Stimulated activated effector memory CD8-positive, alpha-beta T cell treated with anti-CD3 and anti-CD28 coated beads, Interleukin-12 subunit alpha, Interleukin-12 subunit beta, amount 100 ng/mL, for 72 hours (primary cell): ENCODE measurements at places on chromosomes 1 and 21.
A peak's percentile ranks its signal among the peaks of the same experiment; 100 is the strongest.

DNA sequence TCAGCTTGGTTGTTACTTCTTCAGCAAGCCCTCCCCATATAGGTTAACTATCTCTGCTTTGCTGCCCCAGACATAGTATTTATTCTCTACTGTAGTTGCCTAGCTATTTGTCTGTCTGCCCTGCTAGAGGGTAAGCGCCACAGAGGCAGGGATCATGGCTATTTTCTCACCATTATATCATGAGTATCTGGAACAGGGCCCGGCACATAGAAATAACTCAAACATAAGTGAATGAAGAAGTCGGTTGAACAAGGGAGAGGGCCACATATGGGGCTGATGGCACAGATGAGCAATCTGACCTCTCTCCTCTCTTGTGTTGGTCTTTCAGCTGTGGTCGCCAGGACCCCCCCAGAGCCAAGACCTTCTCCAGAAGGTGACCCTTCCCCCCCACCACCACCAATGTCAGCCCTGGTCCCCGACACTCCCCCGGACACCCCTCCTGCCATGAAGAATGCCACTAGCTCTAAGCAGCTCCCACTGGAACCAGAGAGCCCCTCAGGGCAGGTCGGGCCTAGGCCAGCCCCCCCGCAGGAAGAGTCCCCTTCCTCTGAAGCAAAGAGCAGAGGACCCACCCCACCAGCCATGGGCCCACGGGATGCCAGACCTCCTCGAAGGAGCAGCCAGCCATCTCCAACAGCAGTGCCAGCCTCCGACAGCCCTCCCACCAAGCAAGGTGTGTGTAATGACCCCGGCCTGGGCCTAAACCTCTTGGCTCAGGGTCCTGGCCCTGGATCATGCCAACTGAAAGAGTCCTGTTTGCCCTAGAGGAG lies 14.9 kb downstream of the MAP7D1 start:
- DNase-seq: no peak

DNA sequence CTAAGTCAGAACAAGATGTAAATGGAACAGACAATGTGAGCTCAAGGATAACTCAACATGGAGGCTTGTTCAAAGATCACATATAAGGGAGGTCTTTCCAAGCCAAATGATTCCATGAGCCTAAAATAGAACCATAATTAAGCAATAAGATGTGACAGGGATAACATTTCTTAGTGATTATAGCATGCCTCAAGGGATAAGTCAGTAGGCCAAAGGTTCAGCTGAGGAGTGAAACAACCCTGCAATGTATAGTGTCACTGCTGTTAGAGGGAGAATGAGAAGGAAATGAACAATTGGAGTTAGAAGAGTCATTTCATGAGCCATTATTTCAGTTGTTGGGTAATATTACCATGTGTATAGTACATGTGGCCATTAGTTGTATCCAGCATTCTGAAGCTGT lies 25.0 kb downstream of the GORAB start:
- DNase-seq: no peak

GRCh38 chr1:223041481-223041880 lies 101.6 kb downstream of the TLR5 start:
- no peak for DNase-seq

DNA sequence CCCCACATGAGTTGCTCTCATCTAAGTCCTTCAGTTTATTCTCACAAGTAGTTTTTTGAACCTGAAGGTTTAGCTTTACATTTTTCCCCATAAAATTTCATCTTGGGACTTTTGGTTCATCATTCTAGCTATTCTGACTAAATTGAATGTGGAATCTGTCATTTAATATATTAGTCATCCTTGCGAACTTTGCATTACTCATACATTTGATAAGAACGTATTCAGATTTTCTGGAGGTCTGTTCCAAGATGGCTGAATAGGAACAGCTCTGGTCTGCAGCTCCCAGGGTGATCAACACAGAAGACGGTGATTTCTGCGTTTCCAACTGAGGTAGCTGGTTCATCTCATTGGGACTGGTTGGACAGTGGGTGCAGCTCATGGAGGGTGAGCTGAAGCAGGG lies 59.8 kb upstream of the CSF1 start:
- DNase-seq: no peak

- no peak for DNase-seq
These were observed 454.8 kb upstream of the ADAMTS5 start for GRCh38 chr21:27421654-27422053.

DNA sequence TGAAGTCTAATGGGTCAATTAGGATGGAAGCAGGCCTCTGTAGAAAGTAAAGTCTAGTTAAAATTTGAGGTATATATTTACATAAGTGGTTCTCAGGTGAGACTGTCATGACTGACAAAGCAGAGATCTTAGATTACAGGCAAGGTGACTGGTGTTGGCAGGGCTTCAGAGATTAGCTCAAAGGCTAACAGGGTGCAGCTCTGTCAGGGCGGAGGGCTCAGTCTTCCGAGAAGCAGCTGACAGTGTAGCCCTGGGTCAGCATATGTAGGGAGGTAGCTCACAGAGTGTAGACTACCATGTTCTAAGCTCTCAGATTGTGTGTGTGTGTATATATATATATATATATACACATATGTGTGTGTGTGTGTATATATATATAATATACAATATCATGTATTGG lies 54.7 kb downstream of the RBM11 start:
- DNase-seq: no peak

DNA sequence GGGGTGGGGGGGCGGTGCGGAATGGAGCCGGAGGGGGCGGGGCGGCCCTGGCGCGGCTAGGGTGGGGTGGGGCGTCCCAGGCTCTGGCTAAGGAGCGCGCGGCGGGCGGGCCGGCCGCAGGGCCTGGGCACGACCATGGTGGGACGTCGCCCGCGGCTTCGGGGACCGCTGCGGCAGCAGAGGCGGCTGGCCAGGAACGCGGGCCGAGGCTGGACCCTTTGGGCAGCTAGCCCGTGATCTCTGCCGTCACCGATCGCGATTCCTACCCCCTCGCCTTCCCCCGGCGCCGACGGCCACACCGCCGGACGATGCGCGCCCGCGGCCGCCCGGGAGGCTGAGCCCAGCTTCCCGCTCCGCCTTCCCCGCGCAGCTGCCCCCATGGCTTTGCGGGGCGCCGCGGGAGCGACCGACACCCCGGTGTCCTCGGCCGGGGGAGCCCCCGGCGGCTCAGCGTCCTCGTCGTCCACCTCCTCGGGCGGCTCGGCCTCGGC lies at the start of gene MAP3K21:
MAP3K21 (plus strand) TSS at position 74 of the 491 bp plus-strand sequence; CDS start at position 379, 305 bp downstream.
- no peak for DNase-seq

- DNase-seq: no peak
These were observed 28.1 kb downstream of the LDLRAP1 start for GRCh38 chr1:25571522-25571970.

- DNase-seq: no peak
These were observed 3.2 kb upstream of the KLHDC8A start for GRCh38 chr1:205359771-205360565.

DNA sequence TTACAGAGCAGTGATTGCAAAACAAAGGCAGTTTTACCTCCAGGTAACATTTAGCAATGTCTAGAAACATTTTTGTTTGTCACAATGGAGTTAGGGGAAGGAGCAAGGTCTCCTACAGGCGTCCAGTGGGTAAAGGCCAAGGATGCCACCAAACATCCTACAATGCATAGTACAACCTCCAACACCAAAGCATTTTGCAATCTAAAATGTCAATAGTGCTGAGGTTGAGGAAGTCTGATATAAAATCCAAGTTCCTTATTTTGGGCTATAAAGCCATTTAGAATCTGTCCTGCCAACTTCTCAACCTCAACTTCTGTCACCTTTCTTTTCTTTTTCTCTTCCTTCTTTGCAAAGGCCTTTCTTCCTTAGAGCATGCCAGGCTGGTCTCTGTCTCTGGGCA lies 111.2 kb downstream of the FASLG start:
- no peak for DNase-seq

DNA sequence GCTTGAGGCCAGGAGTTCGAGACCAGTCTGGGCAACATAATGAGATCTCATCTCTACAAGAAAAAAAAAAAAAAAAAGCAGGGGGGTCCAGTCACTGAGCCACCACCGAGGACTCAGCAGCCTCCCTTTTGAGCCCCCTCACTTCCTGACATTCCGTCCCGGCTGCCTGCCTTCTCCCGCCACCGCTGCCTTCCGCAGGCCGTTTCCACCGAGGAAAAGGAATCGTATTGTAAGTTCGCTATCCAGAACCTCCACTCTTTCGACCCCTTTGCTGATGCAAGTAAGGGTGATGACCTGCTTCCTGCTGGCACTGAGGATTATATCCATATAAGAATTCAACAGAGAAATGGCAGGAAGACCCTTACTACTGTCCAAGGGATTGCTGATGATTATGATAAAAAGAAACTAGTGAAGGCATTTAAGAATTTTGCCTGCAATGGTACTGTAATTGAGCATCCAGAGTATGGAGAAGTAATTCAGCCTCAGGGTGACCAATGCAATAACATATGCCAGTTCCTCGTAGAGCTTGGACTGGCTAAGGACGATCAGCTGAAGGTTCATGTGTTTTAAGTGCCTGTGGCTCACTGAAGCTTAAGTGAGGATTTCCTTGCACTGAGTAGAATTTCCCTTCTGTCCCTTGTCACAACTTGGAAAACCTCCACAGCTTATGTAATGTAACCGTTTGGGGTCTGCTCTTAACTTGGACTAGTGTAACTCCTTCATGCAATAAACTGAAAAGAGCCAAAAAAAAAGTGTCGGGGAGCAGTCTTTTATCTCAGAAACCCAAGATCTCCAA lies 55.6 kb downstream of the GLUL start:
- no peak for DNase-seq

DNA sequence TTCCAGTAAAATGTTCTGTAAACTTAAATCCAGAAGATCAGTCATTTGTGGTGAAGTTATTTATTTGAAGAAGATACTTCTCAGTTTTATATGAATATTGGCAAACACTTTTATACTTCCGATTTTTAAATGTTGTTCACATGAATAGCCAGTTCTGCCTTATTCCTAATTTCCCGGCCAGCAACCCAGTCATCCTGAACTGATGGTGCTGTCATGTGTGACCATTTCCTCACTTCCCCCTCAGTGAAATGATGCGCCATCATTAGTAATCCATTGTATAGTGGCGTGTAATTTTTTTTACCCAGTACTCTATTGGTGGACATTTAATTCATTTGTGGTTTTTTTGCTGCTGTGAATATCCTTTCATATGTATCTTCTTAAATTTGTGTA lies 16.4 kb downstream of the GPSM2 start:
- no peak for DNase-seq

DNA sequence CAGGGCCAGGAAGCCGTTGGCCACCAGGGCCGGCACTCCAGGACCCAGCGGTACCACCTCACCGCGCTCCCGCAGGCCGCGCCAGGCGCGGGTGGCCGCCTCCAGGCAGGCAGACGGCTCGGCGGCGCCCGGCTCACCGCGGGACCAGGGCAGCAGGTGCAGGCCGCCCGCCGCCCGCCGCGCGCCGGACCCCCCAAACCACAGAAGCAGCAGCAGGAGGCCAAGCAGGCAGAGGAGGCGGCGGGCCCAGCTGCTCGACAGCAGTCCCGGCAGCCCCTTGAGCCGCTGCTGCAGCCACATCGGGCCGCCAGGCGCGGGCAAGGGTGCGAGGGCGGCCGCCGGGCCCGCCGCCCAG lies 312 bp downstream of the KIAA2013 start:
- DNase-seq: peak; percentile 22

GRCh38 chr1:98298319-98298718 lies 363.2 kb upstream of the SNX7 start:
- no peak for DNase-seq

- no peak for DNase-seq
These were observed 441 bp downstream of the YARS1 start for GRCh38 chr1:32816676-32817158.

- DNase-seq: no peak
These were observed 123.4 kb downstream of the RIPK4 start for GRCh38 chr21:41643246-41643966.

DNA sequence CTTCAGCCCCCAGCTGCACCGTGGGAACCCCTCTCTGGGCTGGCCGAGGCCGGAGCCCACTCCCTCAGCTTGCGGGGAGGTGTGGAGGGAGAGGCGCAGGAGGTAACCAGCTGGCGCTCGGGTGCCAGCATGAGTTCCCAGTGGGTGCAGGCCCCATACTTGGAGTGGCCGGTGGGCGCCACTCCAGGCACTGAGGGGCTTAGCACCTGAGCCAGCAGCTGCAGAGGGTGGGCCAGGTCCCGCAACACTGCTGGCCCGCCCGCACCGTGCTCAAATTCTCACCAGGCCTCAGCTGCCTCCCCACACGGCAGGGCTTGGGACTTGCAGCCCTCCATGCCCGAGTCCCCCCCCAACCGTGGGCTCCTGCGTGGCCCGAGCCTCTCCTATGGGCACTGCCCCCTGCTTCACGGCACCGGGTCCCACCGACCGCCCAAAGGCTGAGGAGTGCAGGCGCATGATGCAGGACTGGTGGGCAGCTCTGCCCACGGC lies 47.2 kb downstream of the LRRC53 start:
- no peak for DNase-seq

GRCh38 chr1:178451529-178451928 lies 45.2 kb downstream of the CLEC20A start:
- DNase-seq: no peak

DNA sequence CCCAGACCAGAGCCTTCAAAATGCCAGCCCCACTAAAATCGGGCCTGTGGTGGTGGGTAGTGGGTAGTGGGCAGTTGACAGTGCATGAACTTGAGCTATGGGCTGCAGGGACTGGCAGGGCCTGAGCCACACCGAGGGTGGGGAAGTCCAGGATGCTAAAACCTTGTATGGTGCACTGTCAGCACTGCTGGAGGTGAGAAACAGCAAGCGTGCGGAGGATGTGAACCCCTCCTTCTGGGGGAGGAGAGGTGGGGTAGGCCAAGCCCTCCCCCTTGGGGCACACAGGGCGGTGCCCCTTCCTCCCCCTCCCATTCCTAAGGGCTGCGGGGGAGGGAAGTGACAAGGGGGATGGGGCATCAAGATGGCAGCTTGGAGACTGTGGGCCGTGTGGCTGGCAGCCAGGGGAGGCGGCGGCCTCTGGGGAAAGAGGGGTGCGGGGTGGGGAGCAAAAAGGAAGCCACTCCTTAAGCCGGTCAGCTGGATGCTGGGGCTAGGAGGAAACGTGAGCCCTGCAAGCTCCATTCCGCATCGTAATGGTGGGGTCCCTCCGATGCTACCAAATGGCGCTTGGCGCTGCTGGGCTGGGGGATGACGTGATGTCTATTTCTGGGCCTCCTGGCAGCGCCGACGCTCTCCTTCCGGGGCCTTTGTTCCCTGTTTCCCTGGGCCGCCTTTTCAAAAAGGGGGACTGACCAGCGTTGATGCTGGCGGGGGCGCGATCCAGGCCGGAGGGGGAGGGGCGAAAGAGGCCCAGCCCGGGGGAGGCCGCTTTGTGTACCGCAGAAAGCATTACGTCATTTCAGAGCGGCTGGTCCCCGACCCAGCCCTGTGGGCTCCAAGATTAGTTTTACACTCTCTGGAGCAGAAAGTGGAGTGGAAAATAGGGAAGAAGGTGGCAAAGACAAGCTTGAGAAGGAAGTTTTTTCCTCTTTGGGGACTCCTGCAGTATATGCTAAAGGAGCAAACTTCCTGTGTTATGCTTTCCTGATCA lies 809 bp downstream of the SYT11 start:
- peak; percentile 91 for DNase-seq

- no peak for DNase-seq
These were observed 172.8 kb upstream of the IRF2BP2 start for GRCh38 chr1:234782791-234783190.

- no peak for DNase-seq
These were observed 14.4 kb downstream of the SMYD3 start for GRCh38 chr1:246492611-246493245.
